ENCODE measurements at places on chromosomes 1 and 21. TPM values are rescaled to one million over a fixed set of nuclear protein-coding genes. Genes with fewer than 3 reads are reported as not detected.

DNA sequence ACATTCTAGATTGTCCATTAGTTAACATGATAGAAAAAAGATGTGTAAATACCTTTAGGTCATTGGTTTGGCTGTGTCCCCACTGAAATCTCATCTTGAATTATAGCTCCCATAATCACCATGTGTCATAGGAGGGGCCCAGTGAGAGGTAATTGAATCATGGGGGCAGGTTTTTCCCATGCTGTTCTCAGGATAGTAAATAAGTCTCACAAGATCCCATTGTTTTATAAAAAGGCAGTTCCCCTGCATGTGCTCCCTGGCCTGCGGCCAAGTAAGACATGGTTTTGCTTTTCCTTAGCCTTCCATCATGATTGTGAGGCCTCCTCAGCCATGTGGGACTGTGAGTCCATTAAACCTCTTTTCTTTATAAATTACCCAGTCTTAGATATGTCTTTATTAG is 32.5 kb upstream of the SLC44A5 start:
- DNase-seq, result no peak

- DNase-seq, result peak; percentile 47
Measured at GRCh38 chr21:23887725-23888306, 1719.5 kb downstream of the MRPL39 start.

- no peak for DNase-seq
Measured at GRCh38 chr1:92623187-92623778, 136.6 kb upstream of the GFI1 start.

The CCDC28B gene
- 16.3 TPM for polyA plus RNA-seq

GRCh38 chr1:150121236-150121862 is 28.4 kb upstream of the PLEKHO1 start:
- DNase-seq, result no peak

The RIMS3 gene
- 1.5 TPM for polyA plus RNA-seq

DNA sequence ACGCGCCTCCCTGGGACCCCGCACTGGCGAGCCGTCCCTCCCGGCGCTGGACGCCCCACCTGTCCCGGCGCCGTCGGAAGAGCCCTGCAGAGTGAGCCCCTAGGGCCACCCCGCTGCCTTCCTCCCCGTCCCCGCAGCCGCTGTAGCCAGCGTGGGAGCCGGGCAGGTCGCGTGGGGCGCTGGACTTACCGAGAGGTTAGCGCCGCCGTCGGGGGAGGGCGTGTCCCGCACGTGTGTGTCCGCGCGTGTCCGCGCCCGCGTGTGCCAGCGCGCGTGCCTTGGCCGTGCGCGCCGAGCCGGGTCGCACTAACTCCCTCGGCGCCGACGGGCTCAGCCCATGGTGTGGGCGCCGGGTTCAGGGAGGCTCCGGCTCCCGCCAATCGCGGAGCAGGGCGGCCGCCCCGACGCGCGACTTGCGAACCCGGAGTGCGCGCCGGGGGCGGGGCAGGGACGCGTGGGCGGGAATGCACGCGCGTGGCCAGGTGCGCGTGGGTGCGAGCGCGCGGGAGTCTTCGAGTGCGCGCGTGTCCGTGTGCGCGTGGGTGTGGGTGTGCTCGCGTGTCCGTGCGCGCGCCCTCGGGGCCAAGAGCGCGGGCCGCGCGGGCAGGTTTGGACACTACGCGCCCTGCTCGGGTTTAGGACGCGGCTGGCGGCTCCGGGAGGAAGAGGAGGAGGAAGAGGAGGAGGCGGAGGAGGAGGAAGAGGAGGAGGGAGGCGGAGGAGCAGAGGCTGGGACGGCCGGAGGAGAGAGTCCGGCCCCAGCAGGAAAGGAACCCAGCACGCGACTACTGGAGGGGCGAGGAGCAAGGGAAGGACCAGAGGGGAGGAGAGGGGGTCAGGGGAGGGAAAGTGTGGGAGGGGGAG is 145.2 kb upstream of the ETS2 start:
- no peak for DNase-seq

GRCh38 chr21:35963920-35964451 is 96.3 kb downstream of the SETD4 start:
- no peak for DNase-seq

- DNase-seq, result no peak
Measured at GRCh38 chr1:26768755-26769154, 19.0 kb upstream of the PIGV start.

DNA sequence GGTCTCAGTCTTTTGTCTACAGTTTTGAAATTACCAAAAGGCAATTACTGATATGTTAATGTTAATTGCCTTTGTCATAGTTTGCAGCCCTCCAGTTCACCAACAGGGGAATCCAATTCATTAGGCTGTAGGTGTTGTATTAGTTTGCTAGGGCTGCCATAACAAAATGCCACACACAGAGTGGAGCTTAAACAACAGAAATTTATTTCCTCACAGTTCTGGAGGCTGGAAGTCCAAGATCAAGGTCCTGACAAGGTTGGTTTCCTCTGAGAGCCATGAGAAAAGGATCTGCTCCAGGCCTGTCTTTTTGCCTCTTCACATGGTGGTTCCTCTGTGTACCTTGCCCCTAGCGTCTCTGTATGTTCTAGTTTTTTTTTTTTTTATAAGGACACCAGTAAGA is 1.3 kb downstream of the RTCA start:
- no peak for DNase-seq

The OR10K1 gene
- not detected for polyA plus RNA-seq

DNA sequence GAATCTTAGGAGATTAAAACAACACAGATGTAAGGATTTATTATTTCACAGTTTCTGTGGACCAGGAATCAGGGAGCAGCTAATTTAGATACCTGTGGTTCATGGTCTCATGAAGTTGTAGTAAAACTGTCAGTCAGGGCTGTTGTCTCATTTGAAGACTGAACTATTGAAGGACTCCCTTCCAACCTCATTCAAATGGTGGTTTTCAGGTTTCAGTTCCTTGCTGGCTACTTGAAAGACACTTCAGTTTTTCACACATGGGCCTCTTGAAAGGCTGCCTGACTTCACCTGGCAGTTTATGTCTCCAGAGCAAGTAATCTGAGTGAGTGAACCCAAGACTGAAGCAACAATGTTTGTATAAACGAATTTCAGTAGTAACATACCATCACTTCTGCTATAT is 915.9 kb downstream of the PLA2G4A start:
- DNase-seq, result no peak

DNA sequence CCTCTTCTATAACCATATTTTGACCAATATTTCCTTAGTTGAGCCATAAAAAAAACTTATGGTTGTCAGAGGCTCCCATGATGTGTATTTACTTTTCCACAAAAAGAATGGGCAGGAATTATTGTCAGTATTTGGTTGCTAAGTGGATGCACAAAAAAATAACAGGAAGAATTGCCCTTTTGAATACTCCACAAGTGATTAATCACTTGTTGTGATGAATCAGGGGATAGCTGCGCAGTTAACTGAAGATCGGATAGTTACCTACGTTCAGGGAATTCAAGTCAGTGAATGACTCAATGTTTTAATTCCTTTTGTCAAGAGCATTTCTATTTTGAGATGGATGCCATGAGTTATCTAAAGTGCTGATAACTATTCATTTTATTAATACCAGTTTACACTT is 785.2 kb upstream of the B3GALT2 start:
- no peak for DNase-seq

- no peak for DNase-seq
Measured at GRCh38 chr1:207156826-207157225, 52.8 kb downstream of the C4BPA start.

DNA sequence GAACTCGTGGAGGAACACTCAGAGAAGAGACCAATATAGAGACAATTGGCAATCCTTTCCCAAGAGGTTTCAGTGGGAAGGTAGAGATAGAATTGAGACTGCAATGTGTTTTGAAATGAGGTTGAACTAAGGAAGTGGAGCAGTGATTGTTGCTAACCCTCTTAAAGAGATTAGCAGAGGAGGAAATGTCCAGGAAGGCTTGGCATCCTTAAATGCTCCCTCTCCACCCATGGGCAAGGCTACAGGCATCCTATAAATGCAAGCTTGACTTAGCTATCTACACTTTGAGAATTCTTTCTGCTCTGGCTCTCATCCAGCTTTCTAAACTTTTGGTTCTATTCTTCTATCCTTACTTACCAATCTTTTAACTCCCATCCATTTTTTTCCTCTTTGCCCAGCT is 30.3 kb upstream of the XPR1 start:
- DNase-seq, result no peak

DNA sequence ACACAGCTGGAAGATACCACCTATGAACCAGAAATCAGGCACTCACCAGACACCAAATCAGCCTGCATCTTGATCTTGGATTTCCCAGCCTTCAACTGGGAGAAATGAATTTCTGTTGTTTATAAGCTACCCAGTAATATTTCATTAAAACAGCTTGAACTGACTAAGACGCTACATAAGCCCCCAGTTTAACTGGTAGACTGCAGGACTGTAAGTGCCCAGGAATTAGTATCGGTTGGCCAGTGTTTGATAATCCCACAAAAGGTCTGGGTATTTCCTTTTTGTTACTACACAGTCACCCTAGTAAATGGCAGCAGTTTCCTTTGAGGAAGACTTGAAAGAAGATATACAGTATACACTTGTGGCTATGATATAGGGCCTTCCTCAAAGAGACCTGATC is 7.3 kb upstream of the SLC35D1 start:
- DNase-seq, result no peak

DNA sequence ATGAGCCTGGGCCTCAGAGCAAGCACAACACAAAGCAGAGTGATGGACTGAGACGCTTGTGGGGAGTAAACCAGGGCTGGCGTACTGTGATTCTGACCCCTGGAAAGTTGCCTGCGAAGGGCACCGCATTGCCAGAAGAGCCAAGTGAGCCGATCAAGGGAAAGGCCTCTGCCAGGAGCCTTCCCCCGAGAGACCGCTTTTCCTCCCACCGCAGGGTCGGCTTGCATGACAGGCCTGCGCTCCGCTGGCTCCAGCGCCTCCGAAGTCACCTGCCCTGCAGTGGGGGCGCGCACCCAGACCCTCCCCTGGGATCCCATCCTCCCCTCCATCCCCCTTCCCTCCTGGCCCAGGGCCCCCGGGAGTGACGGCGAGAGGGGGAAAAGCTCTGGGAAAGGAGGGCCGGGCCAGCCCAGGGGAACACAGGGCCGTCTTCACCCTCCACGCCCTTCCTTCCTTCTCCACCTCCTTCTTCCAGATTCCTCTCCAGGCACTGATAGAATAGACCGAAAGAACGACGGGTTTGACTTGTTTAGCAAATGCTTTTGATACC is 165.0 kb downstream of the TRIM33 start:
- no peak for DNase-seq

DNA sequence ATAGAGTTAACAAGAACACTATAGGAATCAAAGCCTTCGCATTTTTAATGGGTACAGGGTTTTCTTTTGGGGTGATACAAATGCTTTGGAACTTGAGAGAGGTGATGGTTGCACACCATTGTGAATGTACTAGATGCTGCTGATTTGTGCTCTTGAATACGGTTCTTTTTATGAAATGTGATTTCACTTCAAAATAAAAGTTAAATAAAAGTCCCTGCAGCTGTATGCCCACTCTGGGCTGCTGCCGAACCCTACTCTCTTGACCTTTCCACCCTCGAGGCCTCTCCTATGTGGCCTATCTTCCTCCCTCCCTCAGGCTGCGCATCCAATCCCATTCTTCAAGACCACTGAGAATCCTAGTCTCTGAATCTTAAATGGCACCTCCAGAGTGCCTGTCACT is 168.5 kb upstream of the AJAP1 start:
- DNase-seq, result no peak

The DMBX1 gene
- not detected for polyA plus RNA-seq

The CFHR2 gene
- not detected for polyA plus RNA-seq

The CRYBG2 gene
- not detected for polyA plus RNA-seq

DNA sequence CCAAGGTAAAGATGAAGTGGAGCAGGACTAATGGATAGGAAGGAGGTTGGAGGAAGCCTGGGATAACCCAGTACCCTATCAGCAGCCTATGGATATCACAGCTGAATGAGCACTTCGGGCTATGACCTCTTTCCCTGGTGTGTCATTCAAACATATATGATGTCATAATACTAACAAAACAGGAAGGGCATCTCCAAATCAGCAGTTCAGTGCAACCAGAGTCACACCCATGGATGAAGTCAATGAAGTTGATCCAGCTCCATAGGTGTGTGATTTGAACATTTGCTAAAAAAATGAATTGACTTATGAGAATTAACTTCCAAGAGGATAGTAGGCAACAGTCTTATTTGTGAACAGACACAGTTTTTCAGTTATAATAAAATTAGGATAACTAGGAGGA is 1.7 kb upstream of the C1orf116 start:
- no peak for DNase-seq

GRCh38 chr1:118258975-118259374 is 73.9 kb upstream of the SPAG17 start:
- DNase-seq, result no peak

DNA sequence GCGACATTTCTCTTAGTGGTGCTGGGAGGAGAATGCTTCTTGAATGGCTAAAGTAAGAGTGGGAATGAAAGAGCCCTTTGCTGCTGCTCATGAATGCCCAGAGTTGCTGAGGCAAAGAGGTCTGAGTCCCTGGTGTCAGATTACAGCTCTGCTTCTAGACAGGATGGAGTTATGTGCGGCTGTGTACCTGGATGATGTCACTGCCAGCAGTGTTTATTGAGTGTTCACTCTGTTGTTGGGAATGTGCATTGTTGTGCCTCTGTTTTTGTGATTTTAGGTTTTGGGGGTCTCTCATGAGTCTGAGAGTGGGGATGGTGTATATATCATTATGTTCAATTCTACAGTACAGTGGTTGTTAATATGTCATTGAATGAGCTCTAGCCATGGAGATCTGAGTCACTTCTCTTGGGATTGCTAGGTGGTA is 2.7 kb downstream of the CDC14A start:
- peak; percentile 35 for DNase-seq

DNA sequence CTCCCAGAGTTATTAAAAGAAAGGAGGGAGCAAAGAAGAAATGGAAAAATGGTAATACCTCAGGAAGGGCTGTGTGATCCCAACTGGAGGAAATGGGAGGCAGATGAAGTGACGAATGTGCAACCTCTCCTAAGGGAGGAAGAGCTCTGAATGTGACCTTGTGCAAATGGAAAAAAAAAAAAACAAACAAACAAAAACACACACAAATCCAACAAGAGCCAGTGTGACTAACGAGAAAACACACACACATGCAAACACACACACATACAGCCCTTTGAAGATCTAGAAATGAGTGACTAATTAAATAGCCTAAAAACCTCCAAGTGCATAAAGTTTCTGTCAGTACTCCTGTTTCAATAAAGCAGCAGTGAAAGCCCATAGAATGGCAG is 49.0 kb downstream of the CCN1 start:
- DNase-seq, result no peak

- DNase-seq, result no peak
Measured at GRCh38 chr1:67802565-67802964, 30.7 kb downstream of the GNG12 start.

GRCh38 chr1:9822897-9823692 is 670 bp downstream of the CLSTN1 start:
- DNase-seq, result no peak

The IRF6 gene
- polyA plus RNA-seq, result 2.1 TPM

Data from naive thymus-derived CD8-positive, alpha-beta T cell (primary cell).